ENCODE measurements at places on chromosomes 1 and 21.

DNA sequence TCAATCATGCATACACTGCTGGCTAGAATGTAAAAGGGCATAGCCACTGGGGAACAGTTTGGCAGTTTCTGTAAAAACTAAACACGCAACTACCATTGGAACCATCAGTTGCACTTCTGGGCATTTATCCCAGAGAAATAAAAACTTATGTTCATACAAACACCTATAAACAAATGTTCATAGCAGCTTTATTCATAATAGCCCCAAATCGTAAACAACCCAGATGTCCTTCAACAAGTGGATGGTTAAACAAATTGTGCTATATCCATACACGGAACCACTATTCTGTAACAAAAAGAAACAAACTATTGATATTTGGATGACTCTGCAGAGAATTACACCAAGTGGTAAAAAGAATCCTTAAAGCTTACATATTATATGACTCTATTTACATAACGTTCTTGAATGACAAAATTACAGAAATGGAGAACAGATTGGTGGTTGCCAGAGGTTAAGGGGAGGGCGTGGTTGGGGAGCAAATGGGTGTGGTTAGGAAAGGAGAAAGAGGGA is 22.8 kb downstream of the LACTBL1 start:
- DNase-seq: no peak

- no peak for DNase-seq
Observed at GRCh38 chr21:41615613-41616012, 107.7 kb upstream of the TMPRSS2 start.

GRCh38 chr1:57421806-57422205 is 2.1 kb downstream of the DAB1 start:
- DNase-seq: no peak

GRCh38 chr1:17136145-17136544 is 16.9 kb upstream of the PADI2 start:
- no peak for DNase-seq

DNA sequence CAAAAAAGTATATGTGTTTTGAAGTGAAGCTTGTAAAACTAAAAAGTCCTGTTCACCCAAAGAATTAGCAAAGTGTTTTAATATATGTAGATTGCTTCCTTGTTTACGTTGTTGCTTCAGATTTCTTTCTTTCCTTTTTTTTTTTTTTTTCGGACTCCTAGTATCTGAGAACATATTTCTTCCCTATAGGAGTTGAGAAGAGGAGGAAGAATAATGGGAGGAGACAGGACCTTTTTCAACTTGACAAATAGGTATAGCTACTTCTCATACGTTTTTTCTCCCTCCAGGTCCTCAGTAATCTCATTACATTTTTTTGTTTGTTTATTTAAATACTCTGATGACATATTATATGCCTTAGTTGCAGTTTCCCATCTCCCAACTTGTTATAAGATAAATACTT is 8.9 kb downstream of the DISP1 start:
- DNase-seq: no peak

- peak; percentile 43 for DNase-seq
Observed at GRCh38 chr21:43864962-43865539, at the start of gene AGPAT3. Gene AGPAT3 (plus strand): TSS chr21:43865223. CDS start chr21:43959682, 94,459 bp downstream.

GRCh38 chr1:1219341-1219740 is 5.4 kb upstream of the TNFRSF4 start:
- no peak for DNase-seq

GRCh38 chr1:27627061-27627460 is 7.9 kb downstream of the FGR start:
- DNase-seq: no peak

All from left colon (tissue), 2 donors.